Tibial nerve (tissue), 4 donors: ENCODE measurements at places on chromosomes 11 and 22. TPM values are rescaled to one million over a fixed set of nuclear protein-coding genes. Genes with fewer than 3 reads are reported as not detected.

ALKBH8 gene
- total RNA-seq, result 4.9 TPM

PTPRJ gene
- total RNA-seq, result 24.3 TPM

PSMD13 gene
- 126 TPM for total RNA-seq

CARNS1 gene
- total RNA-seq, result 5.9 TPM

MPPED1 gene
- total RNA-seq, result 1.6 TPM

RGL4 gene
- not detected for total RNA-seq

SCO2 gene
- 3.3 TPM for total RNA-seq

MCHR1 gene
- not detected for total RNA-seq

MS4A3 gene
- total RNA-seq, result not detected
